ENCODE measurements at places on chromosomes 3 and 15.

DNA sequence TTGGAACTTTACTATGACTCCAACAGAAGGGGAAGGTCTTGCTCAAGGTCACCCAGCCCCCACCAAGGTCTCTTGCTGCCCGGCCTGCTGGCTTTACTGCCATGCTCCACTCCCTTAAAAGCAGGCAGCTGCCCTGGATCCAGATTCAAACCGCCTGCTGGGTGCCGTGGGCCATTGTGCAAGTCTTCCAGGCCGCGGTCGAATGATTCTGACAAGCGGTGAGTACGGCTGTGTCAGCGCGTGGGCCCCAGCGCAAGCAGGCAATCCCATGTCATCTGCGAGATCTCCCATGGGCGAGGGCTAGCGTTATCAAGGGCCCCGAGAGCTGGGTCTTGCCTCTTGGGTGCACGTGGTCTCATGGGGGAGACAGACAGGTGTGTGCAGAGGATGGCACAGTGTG lies 37.6 kb downstream of the CORO2B start:
- DNase-seq, result no peak

GRCh38 chr3:145272684-145273083 lies 888.3 kb downstream of the PLOD2 start:
- no peak for DNase-seq

GRCh38 chr3:194756791-194757325 lies 71.2 kb downstream of the FAM43A start:
- DNase-seq, result no peak

- no peak for DNase-seq
Measured at GRCh38 chr15:77898811-77899730, 178.4 kb downstream of the TBC1D2B start.

DNA sequence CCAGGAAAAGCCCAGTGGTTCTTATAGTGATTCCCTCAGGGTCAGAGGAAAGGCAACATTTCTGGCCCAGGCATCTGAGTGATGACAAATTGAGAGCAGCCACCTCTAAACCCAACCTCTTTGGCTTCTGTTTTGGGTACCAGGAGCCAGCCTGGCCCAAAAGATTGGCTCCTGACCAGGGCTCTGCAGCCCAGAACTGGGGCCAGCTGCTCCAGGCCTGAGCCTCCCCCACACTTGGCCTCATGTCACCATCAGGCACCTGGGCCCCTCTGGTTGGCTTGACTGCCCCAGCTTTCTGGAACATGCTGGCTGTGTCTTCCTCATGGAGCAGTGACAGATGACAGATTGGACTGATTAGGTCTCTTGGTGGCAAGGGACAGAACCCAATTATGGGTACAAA lies 26.0 kb upstream of the HCN4 start:
- no peak for DNase-seq

- no peak for DNase-seq
Measured at GRCh38 chr3:129837065-129837642, 56.4 kb downstream of the TMCC1 start.

GRCh38 chr3:5607581-5607980 lies 420.1 kb downstream of the EDEM1 start:
- DNase-seq, result no peak

GRCh38 chr15:92009162-92009561 lies 155.7 kb downstream of the SLCO3A1 start:
- DNase-seq, result no peak

- DNase-seq, result no peak
Measured at GRCh38 chr15:91411586-91411985, 311.5 kb downstream of the SV2B start.

DNA sequence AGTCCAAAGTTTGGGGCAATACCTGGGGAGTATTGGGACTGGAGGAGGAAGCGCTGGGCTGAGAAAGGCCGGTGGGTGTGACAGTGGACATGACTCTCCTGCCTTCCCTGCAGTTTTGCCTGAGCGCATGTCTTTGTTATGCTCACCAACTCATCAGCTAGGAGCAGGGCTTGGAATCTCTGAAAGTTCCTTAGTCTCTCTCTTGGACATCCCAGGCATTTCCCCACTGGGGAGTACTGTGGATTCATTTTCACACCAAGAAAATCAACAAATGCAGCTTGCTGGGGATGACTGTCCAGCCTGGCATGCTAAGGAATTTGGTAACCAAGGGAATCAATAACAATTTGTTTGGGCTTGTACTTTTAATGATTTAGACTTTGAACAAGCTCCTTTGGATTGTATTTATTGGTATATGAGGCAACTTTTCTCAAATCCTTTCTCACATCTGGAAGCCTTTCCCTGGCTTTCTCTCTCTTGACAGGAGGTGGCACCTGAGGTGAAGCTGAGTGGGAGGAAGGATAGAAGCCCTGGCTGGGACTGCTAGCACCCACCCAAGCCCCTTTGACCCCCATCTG lies 48.5 kb upstream of the CHST2 start:
- no peak for DNase-seq

- DNase-seq, result no peak
Measured at GRCh38 chr3:110750201-110750600, 321.4 kb upstream of the NECTIN3 start.

DNA sequence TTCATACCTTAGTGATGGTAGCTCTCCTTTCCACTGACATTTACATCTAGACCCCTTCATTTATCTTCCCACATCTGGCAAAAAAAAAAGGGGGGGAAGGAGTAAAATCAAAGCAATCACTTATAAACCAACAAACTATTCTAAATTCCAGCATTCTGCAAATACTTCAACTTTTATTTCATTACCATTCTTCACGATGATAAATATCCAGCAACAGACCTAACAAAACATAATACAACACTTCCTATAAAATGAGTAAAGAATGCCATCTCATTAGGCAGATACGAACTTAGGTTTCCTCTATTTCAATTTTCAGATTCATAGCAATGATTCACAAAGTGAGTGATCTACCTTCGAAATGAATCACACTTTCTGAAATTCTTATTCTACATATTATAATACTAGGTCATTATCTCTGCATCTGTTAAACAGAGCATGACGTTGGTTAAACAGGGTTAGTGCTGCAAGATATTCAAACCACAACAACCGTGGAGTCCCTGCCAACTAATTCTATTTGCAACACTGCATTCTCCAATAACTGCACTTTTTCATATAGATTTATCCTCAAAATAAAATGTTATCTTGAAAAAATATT lies at the start of gene LRRFIP2:
TSS of gene LRRFIP2 (minus strand) at position 51 of the 595 bp plus-strand sequence. CDS start 25,599 bp downstream, outside the sequence.
- DNase-seq, result peak; percentile 85

DNA sequence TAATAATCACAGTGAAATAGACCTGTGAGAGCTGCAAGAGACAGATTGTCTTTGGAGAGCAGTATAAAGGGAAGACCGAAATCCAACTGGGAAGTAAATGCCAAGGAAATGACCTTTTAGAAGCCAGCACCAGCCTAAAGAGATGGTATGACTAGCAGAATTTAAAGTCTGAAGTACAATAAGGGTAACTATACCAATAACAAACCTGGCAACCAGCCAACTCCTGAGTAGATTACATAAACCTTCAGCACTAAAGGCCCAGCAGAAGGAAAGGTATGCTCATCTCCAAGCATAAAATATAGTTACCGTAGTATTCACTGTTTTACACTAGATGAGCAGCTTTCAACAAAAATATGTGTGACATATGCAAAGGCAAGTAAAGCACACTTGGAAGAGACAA lies 155.1 kb upstream of the SATB1 start:
- DNase-seq, result no peak

GRCh38 chr3:17349093-17349492 lies 393.3 kb downstream of the TBC1D5 start:
- DNase-seq, result no peak

GRCh38 chr3:102037209-102037608 lies 187.9 kb downstream of the NFKBIZ start:
- no peak for DNase-seq

DNA sequence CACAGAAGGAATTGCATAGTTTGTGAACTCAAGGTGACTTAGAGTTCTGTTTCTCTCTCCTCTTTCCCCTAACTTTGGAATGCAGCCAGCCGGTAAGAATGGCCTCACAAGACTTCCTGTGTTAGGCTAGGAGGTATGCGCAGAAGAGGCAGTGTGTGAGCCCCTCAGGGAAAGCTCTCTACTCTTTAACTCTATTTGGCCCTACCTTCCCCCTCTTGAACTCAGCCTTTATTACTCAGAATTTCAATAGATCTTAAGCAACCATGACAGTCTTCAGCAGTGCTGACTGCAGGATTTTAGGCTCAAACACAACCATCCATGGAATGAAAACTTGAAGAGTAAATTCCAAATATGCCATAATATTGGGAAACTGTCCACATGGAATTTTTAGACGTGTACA lies 209.5 kb downstream of the DTWD1 start:
- no peak for DNase-seq
